ENCODE measurements at places on chromosomes 1 and 21.

DNA sequence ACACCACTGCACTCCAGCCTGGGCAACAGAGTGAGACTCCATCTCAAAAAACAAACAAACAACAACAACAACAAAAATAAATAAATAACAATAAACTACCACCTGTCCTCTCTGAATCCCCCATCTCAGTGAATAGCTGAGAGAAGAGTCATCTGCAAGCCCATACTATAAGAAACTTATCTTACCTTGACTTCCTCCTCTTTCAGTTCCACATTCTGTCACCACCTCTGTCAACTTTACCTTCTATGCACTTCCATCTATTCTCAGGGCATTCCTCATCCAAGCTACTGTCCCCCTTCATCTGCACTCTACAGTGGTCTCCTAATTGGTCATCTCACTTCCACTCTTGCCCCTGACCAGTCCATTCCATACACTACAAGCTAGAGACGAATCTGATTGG lies 58.1 kb downstream of the KIAA0040 start:
- DNase-seq: no peak

- DNase-seq: no peak
Measured at GRCh38 chr21:31879241-31879650, 6.4 kb downstream of the HUNK start.

- DNase-seq: no peak
Measured at GRCh38 chr1:5370311-5370710, 621.9 kb downstream of the NPHP4 start.

- DNase-seq: no peak
Measured at GRCh38 chr1:118485757-118486156, 300.7 kb upstream of the SPAG17 start.

GRCh38 chr1:223256034-223256433 lies 107.9 kb downstream of the SUSD4 start:
- DNase-seq: no peak

- no peak for DNase-seq
Measured at GRCh38 chr1:234141006-234141405, 232.2 kb upstream of the COA6 start.

DNA sequence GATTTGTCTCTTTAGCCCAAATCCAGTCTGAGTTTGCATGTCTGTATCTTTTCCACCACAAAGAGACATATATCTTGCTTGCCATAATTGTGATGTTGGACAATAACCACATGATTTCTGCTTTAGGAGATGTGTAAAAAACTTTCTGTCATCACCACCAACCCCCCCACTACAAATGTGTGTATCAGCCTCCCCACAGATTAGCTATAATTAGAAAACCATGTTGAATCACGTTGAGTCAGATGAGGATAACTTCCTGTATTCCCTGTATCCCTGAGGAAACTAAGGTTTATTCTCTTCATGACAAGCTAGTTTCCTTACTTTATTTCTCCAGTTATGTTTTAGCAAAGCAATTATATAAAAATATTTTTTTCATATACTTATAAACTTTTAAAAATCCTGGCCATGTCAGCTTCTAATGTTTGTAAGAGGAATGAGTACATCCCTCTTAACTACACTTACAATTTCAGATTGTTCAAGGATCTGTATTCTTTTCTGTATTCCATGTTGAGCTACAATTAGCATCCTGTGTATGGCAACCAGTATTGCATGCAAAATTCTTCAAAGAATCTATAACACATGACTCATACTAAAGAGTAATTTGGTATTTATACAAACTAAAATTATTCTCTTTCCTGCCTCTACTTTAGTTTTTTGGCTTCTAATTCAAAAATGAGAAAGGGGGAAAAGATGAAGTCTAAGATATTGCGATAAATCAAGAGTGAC lies 143.0 kb downstream of the FMN2 start:
- no peak for DNase-seq
